ENCODE measurements at places on chromosomes 16 and 17. TPM values are rescaled to one million over a fixed set of nuclear protein-coding genes. Genes with fewer than 3 reads are reported as not detected.

DNAI2 gene
- total RNA-seq, result 0.13 TPM

TEKT1 gene
- total RNA-seq, result not detected

CD300E gene
- total RNA-seq, result not detected

ZNF205 gene
- total RNA-seq, result 14.9 TPM

RNF227 gene
- 0.51 TPM for total RNA-seq

Measured in dermis microvascular lymphatic vessel endothelial cell (primary cell).